Trophoblast cell (in vitro differentiated cells and primary cell): ENCODE measurements at places on chromosomes 6 and 20.

DNA sequence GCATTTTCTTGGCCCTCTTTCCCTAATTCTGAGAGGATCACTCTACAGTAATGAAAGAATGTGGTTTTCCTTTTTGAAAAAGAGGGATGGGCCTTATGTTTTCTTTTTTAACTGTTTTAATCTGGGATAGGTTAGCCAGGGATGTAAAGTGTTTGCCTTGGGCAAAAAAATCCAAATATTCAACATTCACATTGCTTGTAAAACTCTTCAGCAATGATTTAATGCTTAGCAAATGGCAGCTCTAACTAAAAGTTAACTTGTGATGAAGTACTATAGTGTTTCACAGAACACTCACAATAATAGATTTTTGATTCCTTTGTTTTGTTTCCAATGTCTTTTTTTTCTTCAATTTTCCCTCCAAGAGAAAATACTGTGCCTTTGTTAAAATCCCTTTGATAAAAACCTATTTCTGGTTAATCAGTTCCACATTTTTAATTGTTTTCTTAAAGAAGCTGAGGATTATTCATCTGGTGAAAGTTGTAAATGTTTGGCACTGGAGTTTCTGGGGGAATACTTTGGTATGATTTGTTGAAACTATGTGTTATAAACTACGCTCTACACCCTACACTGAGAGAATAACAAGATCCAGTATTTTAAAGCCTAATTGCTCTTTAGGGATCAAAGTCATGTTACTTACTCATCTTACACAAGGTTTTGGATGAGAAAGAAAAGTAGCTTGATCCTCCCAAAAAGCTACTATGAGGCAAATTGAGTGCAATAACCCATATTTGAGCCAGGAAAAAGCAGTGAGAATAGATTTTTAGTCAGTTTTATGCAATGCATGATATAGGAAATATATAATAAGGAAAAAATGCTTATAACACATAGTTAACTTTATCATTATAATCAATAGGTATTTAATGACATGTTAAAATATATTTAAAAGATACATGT, 335.8 kb downstream of the EPHA7 start:
- no peak for DNase-seq

DNA sequence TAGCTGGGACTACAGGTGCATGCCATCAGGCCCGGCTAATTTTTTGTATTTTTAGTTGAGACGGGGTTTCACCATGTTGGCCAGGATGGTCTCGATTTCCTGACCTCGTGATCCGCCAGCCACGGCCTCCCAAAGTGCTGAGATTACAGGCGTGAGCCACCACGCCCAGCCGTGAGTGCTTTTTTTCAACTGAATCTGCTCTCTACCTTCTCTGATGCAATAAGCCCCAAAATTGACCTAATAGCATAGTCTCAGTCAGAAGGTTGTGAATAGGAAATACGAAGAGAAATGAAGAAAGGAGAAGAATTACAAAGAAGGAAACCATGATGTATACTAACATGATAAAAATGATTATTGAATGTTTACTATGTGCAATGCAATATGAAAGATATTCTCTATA, 33.2 kb downstream of the BEND6 start:
- DNase-seq, result no peak

GRCh38 chr6:86756640-86757229, 180.6 kb upstream of the HTR1E start:
- DNase-seq, result no peak

- no peak for DNase-seq
Measured at GRCh38 chr20:9388160-9388812, 126.1 kb upstream of the LAMP5 start.

DNA sequence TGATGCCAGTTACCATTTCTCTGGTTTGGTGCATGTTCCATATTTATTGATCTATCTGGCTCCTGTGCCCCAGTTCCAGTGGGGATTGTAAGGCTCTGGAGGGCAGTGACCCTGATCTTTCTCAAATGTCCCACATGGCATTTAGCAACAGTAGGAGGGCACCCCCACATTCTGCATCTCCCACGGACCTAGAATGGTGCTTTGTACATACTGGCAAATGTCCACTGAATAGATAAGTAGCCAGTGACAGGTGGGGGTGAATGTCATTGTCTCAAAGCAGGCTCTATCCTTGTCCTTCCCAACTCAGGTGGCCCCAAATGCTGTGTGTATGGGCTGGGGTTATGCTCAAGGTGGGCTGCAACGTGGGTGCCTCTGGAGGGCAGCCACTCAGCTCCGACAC, 84.2 kb downstream of the TMEM242 start:
- no peak for DNase-seq

- DNase-seq, result no peak
Measured at GRCh38 chr6:168715643-168716481, 274.9 kb downstream of the SMOC2 start.

GRCh38 chr6:9401960-9402359, 966.6 kb upstream of the SLC35B3 start:
- no peak for DNase-seq

DNA sequence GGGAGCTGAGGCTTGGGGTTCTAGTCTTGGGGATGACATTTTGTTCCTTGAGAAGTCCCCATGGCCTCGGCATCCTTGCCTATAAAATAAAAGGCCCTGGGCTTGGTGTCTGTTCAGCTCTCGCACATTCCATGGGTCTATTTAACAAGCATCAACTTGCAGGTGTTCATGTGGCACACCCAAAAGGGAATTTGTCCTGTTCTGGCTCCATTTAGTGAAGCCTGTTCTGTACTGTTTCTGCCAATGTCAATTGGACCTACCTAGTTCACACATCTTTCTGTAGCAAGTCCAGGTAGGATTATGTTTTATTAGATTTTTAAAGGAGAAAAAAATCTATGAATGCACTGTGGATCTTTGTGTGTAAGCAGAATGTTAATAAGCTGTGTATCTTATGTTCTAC, 262.0 kb downstream of the HIVEP2 start:
- no peak for DNase-seq

GRCh38 chr6:38579010-38579628, 60.6 kb downstream of the BTBD9 start:
- no peak for DNase-seq

GRCh38 chr6:118921084-118921483, 13.9 kb downstream of the MCM9 start:
- DNase-seq, result no peak

DNA sequence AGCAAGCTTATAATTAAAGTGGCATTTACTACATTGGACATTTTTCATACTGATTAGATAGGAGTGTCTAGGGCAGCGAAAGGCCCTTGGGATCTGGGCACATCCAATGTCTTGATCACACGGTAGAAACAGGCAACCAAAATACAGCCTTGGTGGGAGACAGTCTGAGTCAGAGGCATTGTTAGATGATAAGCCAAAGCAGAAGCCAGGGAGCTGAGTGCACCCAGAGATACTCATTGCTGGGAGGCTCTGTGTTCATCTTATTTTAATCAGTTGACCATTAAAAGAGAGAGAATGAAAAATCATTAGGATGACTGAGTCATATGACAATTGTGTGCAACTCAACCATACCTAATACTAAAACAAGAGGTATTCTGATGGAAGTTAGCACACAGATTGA, 109.5 kb downstream of the LCA5 start:
- no peak for DNase-seq

- no peak for DNase-seq
Measured at GRCh38 chr20:5531318-5532081, 214.7 kb upstream of the PROKR2 start.

DNA sequence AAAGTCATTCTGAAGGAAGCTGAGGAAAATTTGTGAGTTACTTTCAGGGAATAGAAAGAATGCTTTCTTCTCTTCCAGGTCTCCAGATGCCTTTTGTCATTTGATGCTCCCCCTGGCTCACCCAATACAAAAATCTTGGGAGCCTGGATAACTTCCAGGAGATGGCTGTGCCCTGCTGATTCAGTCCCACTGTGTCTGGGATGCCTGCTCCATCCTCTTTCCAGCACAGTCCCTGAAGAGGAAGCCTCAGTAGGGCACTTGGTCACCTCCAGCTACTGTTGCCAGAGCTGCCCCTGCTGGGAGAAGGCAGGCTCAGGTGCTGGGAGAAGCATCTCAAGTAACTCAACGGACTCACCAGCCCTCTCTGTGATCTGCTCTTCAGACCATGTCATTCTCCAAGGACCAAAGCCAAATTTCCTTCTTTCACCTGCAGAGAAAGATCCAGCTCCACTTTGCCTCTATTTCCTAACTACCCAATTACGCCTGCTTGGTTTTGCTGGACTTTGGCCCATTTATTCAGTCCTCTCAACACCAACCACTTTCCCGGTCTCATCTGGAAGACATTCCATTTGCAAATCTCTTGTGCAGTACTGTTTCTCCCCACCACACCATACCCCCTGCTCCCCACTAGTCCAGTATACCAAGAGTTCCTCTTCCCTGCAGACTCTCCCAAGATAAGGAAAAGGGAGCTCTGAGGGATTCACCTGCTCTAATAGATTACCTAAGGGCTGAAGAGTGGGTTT, 53.3 kb downstream of the SLC23A2 start:
- DNase-seq, result no peak

GRCh38 chr6:28803337-28803709, 120.5 kb downstream of the TRIM27 start:
- DNase-seq, result no peak

DNA sequence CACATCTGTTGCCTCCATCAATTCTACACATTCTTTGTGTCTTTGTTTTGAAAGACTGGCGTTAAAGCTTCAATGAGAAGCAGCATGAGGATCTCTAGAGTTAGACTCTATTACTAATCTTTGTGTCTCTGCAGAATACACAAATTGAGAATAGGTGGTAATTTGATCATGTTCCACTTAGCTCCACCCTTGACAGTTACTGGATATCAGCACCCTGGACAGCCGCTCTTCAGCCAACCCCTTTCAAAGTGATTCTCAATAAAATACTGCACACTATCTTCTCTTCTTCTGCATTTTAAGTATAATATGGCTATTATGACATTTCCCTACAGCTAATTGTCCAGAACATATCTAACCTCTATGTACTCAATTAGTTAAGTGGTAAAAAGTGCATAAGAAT, 54.3 kb upstream of the CNR1 start:
- DNase-seq, result no peak

DNA sequence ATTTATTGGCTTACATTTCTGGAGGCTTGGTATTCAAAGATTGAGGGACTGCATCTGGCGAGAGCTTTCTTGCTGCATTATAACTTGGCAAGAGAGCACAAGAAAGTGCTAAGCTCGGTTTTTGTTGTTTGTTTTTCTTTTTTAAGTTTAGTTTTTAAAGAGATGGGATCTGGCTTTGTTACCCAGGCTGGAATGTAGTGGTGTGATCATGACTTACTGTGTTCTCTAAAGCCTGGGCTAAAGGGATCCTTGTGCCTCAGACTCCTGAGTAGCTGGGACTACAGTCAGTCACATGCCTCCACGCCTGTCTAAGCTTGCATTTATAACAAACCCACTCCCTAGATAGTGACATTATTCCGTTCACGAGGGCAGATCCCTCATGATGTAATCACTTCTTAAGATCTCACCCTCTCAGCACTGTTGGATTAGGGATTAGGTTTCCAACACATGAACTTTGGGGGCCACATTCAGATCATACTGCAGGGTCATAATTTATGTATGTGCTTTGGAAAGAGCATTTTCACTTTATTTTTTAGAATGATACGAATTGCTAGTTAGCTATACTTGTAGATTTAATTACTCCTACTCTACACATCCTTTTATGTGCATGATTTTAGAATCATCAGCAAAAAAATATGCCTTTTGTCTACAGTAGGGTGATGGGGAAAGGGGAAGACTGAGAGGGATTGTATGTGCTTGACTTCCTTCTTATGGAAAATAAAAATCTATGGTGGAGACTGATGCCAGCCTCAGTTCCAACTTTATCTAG, 167.8 kb downstream of the JARID2 start:
- no peak for DNase-seq

DNA sequence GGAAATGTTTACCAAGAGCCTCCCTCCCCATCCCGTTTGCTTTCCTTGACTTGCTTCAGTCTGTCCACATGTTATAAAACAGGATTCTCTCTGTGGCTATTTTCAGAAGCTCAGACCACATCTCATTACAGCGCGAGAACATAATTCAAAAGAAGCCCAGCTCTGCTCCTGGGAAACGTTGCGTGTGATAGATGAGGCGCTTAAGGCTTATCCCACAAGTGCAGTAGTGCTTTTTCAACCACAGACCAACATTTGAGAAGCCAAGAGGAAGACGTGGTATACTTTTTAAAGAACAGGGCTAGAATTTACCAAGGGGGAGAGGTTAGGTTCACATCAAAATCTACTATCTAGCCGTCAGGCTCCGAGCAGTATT, 239.5 kb downstream of the SLC24A3 start:
- no peak for DNase-seq

- peak; percentile 96 for DNase-seq
Measured at GRCh38 chr6:108737594-108738546, 110.4 kb upstream of the ARMC2 start.

DNA sequence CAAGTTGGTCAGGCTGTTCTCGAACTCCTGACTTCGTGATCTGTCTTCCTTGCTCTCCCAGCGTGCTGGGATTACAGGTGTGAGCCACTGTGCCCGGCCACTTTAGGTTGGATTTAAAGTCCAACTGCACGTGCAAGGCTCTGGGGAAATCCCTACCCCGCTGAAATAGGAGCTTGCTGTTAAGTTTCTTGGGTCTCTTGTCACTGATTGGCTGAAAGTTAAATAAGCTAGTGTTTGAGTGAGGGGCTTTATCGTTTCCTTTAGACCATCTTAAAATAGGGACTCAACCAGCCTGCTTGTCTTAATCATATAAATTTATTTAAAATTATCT, 11.1 kb upstream of the SERINC1 start:
- DNase-seq, result no peak

- DNase-seq, result no peak
Measured at GRCh38 chr6:102085257-102085656, 691.7 kb downstream of the GRIK2 start.

DNA sequence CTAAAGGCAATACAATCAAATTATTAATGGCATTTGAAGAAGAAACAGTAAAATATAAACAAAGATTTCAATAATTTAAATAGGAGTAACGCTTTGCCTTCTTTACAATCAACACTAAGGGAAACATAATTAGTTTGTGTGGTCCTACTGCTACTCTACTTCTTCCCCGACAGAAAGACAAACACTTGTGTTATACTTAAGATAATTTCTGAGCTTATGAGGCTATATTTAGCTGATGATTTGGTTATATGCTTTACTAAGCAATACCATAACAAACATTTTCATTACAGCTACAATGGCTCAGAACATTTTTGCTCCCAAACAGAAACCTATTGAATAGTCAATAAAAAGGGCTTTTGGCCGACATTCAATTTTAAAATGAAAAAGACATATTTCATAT, 1217.2 kb upstream of the GJE1 start:
- DNase-seq, result no peak

DNA sequence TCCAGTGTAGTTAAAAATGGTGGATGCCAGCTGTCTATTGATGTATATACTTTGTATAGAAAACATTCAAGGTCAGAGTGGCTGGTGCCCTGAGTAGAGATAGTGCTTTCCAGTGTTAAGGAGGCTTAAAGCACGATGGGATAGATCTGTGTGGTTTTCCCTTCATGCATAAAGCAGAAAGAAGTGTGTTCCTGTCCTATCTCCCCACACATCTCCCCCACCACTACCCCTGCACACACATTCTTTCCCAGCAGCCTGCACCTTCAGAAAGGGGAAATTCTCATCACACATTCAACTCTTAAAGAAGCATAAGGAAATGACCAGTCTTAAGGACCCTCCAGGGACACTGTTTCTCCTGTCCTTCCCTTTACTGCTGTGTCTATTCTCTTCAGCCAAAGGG, 221.7 kb upstream of the TAB2 start:
- DNase-seq, result no peak

- DNase-seq, result no peak
Measured at GRCh38 chr6:129189266-129189665, 306.3 kb downstream of the LAMA2 start.
